CD4-positive, alpha-beta T cell treated with Interleukin-4 for 4 hours (primary cell): ENCODE measurements at places on chromosomes 2 and 18.

DNA sequence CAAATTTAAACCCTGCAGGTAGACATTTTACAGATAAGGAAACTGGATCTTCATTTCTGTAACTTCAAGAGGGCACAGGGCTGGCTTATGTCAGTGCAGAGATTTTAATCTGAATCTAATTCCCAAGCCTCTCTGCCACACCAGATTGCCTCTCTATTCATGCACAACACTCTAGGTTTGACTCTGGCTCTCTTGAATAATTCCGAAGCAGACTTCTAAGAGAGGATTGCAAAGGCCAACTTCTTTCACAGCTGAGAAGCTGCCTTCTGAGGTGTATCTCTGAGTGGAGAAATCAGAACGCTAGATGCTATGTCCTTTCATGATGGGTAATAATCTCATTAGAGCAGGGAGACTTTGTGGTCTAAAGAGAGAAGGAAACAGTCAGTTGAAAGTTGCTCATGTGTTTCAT, 20.1 kb upstream of the MGAT5 start:
- no peak for DNase-seq

DNA sequence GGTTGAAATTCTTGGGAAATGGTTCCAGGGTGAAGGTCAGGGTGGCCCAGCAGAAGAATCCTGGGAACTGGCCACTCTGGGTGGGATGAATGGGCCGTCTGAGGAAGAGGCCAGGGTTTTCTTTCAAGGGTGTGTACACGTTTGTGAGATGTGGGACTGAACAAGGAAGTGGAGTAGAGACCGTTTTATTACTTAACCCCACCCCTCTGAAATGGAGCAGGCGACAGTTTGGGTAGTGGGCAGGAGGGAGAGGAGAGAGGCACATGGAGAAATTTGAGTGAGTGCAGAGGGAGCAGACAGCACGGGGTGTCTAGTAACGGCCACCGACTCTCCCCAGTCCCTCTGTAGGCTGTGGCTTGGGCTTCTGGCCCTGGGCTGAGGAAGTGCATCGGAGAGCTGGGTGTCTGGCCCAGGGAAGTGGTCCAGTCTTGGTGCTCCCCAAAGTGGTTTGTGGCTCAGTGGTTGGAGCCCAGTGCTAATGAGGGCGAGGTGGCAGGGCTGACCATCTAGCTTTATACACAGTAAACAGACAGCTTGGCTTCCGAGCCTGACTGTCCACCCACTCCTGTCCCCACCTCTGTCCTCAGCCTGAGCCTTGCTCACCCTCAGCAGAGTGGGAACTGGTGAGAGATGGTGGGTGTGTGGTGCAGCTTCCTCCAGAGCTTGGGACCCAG, 135.3 kb downstream of the DYSF start:
- no peak for DNase-seq

DNA sequence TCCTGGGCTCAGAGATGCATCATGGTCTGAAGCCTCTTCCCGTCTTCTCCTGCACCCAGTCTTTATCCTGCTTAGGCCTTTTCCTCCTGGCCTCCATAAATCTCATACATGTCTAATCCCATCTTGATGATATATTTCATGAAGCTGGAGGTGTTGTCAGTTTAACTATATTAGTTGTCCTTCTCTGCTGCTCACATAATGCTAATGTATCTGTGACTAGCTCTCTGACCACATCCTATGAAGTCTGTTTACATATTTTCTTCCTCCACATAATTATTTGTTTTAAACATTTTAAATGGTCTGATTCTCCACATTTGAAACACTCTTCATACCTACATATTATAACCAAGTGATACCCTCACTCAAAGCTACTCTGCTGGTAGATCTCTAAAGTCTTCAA, 315.2 kb upstream of the RND3 start:
- DNase-seq, result no peak

DNA sequence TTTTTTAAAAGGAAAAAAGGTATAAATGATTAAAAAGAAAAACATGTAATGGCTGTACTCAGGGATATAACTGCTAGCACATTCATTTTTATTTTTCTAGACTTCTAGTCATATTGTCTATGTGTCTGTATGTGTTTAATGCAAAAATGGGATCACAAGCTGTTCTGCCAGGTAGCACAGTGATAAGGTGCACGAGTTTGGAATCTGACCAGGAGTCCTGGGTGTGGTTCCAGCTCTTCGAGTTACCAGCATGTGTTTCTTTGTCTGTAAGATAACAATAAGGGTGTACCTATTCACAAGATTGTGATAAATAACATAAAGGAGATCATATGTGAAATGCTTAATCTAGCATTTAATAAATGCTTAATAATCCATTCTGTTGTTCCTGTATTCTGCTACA, 145.3 kb downstream of the PKP4 start:
- no peak for DNase-seq

- no peak for DNase-seq
These were observed 24.6 kb downstream of the THAP4 start for GRCh38 chr2:241612156-241613016.

GRCh38 chr2:191015239-191015638, 1.3 kb upstream of the STAT1 start:
- DNase-seq, result peak; percentile 42

- DNase-seq, result no peak
These were observed 264.7 kb downstream of the PTH2R start for GRCh38 chr2:208671284-208671683.

GRCh38 chr18:78974115-78974761, 5.4 kb upstream of the SALL3 start:
- DNase-seq, result no peak
